ENCODE measurements at places on chromosomes 12 and 14.
A peak's percentile ranks its signal among the peaks of the same experiment; 100 is the strongest.

GRCh38 chr12:65656891-65657351, 167.4 kb upstream of the HMGA2 start:
- DNase-seq: no peak

GRCh38 chr12:23083267-23083666, 458.3 kb downstream of the ETNK1 start:
- no peak for DNase-seq

DNA sequence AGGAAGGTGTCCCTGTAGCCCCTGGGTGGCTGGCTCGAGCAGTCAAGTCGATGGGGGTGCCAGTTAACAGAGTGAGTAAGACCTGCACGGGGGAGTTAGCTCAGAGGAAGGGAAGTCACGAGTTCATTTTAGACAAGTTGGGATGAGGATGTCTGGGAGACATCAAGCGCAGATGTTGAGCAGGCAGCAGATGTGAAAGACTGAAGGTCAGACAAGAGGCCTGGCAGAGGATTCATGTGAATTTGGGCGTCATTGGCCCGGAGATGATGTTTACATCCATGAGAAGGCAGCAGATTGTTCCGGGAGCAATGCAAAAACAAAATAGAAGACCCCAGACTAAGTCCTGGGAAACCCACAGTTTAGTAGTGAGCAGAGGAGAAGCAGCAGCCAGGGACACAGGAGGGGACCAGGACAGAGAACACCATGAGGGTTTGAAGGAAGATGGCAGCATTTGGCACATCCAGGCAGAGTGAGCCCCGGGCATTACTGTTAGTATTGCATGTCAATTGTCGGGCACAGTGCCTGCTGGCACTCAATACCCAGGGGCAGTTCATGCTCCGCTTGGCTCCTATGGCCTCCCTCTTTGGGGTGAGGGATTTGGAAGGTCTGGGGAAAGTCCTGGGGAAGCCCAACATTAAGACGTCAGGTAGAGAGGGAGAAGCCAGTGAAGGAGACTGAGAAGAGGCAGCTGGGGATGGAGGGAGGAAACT, 15.1 kb downstream of the LTBP2 start:
- DNase-seq: no peak

GRCh38 chr14:77912754-77913556, 113.0 kb downstream of the ADCK1 start:
- no peak for DNase-seq

- DNase-seq: no peak
Measured at GRCh38 chr14:99300190-99300589, 28.2 kb upstream of the BCL11B start.

DNA sequence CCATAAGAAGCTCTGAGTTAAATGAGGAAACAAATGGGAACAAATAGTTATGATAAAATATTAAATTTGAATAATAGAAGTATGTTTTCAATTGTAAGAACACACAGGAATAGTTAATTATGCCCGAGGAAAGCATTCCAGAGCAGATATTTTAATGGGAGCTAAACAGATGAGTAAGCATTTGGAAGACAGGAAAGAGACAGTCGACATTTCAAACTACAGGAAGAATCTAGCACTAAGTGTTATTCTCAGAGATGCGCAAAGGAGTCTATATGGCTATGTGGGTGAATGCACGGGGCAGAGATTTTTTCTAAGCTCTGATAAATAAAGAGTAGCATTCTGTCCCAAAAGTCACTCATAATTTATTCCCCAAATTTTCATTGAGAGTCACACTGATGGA, 64.5 kb upstream of the SSTR1 start:
- no peak for DNase-seq

DNA sequence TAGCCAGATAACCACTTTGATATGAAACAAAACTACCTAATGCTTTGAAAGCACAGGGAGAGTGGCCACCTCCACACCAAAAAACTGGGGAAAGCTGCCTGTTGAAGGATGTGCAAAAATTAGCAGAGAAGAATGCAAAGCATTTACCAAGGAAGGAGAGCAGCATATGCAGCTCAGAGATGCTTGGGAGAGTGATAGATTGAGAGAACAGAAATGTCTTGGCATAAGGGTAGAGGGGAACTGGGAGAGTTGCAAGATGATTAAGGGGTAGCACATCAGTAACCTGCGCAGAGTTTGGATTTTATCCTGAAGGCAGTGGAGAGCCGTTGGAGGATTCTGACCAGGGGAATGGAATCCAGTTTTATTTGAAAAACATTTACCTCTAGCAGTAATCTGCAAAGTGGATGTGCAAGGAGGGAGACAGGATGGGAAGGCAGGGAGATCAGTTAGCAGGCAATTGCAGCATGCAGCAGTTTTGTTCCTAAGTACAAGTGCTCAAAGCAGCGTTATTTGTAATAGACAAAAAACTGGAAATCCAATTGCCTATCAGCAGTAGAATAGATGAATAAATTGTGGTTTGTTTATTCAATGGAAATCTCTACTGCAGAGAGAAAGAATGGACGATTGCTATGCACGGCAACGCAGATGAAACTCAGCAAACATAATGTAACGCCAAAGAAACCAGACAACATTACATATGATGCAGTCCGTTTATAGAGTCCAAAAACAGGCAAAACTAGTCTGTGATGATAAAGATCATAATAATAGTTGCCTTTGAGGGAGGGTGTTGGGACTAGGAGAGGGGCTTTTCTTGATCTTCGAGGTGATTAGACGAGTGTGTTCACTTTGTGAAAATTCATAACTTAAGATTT, 81.5 kb downstream of the BHLHE41 start:
- no peak for DNase-seq

GRCh38 chr14:24935796-24936195, 114.2 kb downstream of the STXBP6 start:
- DNase-seq: no peak

DNA sequence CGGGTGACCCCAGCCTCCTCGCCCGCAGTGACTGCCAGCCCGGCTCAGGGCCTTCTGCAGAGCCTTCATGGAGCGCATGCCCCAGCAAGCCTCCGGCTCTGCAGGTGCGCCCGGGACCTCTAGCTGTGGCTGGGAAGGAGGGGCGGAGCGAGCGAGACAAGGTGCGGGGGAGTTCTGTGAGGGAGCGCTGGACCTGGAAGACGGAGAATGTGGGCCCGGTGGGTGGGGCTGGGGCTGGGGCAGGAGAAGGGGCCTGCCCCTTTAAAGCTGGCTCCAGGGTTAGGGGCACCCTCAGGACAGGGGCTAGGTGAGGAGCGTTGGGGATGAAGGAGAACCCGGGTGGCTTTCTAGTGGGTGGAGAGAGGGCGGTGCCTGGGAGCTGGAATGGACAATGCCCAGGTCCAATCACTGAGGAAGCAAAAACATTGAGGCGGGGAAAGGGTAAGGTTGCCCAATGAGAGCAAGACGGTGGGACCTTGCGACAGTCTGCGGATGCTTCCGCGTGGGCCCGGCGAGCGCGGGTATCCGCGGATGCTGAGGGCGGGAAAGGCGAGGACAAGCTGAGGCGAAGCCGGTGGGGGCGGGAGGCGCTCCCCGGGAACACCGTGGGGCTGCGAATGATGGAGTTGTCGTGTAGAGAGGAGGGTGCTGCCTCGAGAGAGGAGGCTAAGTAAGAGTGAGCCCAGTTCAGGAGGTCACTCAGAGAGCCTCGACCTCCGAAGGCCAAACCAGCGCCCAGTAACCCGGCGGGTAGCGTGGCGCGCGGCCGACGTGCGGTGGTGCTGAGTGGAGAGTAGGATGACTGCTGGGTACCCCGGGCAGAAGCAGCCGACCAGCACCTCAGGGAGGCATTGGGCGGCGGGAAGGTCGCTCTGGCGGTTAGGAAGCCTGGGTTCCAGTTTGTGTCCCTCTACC, at the start of gene GLS2:
GLS2 (minus strand) TSS at position 121 of the 915 bp plus-strand sequence; CDS start at position 78, 43 bp downstream.
- DNase-seq: peak; percentile 92

DNA sequence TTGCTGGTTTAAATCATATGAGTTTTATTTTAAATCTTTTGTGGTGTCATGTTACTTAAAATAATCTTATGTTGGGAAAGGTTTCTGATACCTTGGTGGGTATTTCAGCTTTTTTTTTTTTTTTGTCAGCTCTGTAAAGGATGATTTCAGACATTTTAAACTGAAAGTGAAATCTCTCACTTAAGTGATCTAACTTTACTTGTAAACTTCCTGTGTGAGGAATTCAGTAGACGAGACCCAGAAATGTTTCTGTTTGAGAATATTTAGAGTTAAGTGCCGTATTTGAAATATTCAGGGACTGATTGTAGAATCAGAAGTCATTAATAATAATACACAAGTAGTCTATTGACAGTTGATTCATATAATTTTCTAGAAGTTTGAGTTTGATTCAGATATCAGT, 37.8 kb downstream of the PROX2 start:
- no peak for DNase-seq

DNA sequence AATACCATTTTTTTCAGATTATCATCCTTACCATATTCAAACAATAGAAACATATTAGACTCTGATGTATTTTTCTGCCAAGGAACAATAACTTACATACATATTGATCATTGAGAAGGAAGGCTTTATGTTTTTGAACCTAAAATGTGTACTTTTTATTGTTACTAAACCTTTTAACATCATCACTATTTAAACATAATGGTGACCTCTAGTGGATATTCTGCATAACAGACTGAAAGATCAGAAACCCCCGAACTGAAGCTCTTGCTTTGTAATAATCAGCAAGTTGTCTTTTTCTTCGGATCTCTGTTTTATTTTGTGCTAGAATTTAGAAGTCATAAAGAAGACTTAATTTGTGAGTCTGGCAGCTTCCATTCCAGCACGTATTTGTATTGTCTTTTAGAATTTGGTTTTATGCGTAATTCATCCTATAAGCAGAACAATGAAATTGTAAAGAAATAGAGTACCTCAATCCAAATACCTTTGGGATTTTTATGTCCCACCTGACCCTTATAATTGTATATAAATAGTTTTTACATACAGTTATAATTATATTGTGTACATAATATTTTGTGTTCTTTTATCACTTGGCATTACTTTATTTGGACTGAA, 125.9 kb upstream of the ATF1 start:
- DNase-seq: peak; percentile 52

- no peak for DNase-seq
Measured at GRCh38 chr12:3165078-3165980, 88.2 kb downstream of the TSPAN9 start.

DNA sequence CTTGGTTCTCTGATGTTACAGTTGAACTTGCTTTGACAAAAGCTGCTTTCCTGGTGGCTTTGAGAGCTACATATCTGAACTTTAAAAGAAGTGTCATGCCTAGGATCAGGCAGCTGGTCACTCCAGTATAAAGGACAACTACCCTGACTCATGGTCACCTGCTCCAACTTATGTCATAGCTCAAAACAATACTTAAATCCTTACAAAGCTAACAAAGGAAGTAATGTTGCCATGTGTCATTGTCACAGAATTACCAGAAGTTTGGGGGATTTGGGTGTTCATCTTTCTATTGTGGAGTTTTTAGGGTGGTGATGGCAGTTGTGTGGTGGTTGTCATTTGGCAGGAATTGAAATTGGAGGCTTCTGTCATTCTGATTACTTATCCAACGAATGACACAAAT, 1.8 kb upstream of the TCP11L2 start:
- DNase-seq: no peak

GRCh38 chr12:130667421-130667960, 48.6 kb downstream of the RIMBP2 start:
- no peak for DNase-seq

- DNase-seq: no peak
Measured at GRCh38 chr12:107374161-107374840, 281.0 kb upstream of the CRY1 start.

- peak; percentile 64 for DNase-seq
Measured at GRCh38 chr12:115794659-115795081, 482.8 kb downstream of the MED13L start.

GRCh38 chr14:61486930-61487495, 165.6 kb downstream of the PRKCH start:
- peak; percentile 12 for DNase-seq

DNA sequence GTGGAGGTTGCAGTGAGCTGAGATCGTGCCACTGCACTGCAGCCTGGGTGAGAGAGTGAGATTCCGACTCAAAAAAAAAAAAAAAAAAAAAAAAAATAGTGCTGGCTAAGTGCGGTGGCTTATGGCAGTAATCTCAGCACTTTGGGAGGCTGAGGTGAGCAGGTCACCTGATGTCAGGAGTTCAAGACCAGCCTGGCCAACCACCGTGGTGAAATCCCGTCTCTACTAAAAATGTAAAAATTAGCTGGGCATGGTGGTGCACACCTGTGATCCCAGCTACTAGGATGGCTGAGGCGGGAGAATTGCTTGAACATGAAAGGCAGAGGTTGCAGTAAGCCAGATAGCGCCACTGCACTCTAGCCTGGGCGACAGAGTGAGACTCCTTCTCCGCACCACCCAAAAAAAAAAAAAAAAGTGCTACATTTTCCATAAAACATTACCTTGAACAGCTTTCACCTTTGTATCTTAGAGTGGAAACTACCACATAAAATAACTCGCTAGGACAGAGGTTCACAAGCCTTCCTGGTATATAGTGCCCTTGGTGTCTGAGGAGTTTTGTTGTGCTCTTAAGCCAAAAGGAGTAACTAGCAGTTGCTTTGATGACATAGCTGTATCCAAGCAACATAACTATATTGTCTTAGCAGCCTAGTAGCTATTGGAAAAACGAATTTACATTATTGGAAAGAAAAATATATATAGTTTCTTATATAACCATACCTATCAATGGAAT, 11.1 kb downstream of the PTGES3 start:
- no peak for DNase-seq

DNA sequence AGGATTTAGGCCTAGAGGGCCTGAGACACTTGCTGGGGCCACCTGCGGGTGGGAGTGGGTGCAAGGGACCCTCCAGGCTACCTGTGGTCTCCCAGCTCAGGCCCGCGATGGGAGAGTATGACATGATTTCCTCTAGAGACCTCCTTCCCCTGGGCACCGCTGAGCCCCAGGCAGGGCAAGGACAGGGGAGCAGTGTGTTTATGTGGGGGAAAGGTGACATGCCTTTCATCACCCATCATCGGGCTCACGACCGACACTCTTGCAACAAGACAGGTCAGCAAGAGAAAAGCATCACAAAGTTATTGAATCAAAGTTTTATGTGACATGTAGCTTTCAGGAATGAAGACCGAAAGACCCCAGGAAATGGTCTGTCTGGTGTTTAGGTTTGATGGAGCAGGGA, 19.9 kb downstream of the SH2B3 start:
- no peak for DNase-seq

- peak; percentile 85 for DNase-seq
Measured at GRCh38 chr14:70600382-70601157, at the start of gene MED6. Gene MED6, minus strand, starts transcription at chr14:70600655. Its CDS starts 18 bp downstream, at chr14:70600637.

DNA sequence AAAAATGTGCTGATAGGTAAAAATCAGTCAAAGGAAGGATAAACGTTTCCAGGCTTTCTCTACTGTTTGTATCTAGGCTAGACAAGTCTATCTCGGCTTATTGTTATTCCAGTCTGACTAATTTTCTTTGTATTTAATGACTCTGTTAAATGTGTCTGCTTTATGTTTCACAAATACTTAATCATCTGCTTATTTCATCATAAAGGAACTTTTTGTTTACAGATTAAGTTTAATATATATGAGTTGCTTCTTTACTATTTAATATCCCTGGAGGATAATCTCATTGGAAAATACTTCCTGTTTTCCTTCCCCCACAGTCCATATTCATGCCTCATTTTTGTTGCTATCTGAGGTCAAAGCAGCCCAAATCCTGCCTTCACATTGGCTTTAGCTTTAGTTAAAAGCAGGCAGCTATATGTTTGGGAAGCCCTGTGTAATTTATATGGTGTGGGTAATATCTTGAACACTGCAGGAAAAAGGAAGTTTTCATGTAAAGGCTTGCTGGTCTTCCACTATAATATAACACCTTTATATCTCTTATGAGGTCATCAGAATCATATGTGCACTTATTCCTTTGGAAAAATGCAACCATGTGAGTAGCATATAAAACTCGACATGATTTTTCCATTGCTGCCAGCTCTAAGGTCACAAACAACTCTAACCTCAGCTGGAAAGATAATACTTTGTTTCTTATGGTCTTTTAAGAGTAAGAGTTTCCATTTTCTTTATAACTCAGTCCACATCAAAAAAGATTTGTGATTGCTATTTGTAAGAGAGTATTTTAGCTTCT, 76.8 kb downstream of the ALX1 start:
- DNase-seq: no peak

Measured in NCI-H774 (cell line).